A549 treated with RU486 at 1 μM for 4 hours (cell line): ENCODE measurements at places on chromosomes 11 and 22. TPM values are rescaled to one million over a fixed set of nuclear protein-coding genes. Genes with fewer than 3 reads are reported as not detected.

DRAP1 gene
- total RNA-seq = 193 to 312 TPM (median 253 TPM) in 5 replicates

ARVCF gene
- 1.1 to 3.5 TPM (median 1.9 TPM) in 5 replicates for total RNA-seq

TUB gene
- total RNA-seq = 5.2 to 8.0 TPM (median 7.4 TPM) in 5 replicates

OR2AG1 gene
- total RNA-seq = not detected in 5 replicates

MMP27 gene
- not detected in 5 replicates for total RNA-seq

LRP5 gene
- total RNA-seq = 35.4 to 60.1 TPM (median 55.2 TPM) in 5 replicates

OR51E1 gene
- total RNA-seq = not detected in 5 replicates

MAPK8IP1 gene
- total RNA-seq = 5.3 to 7.8 TPM (median 5.9 TPM) in 5 replicates

APOBEC3A gene
- not detected in 5 replicates for total RNA-seq

TBX1 gene
- total RNA-seq = 2.8 to 5.1 TPM (median 4.1 TPM) in 5 replicates

OR5B21 gene
- total RNA-seq = not detected in 5 replicates

SCUBE2 gene
- 0.29 to 0.68 TPM (median 0.45 TPM) in 5 replicates for total RNA-seq

ARHGAP32 gene
- total RNA-seq = 2.8 to 4.3 TPM (median 3.6 TPM) in 5 replicates

SPCS2 gene
- total RNA-seq = 205 to 286 TPM (median 250 TPM) in 5 replicates

PHLDA2 gene
- 98.6 to 158 TPM (median 143 TPM) in 5 replicates for total RNA-seq

CEND1 gene
- 1.4 to 2.0 TPM (median 1.6 TPM) in 5 replicates for total RNA-seq

OR6A2 gene
- not detected in 5 replicates for total RNA-seq

NUP98 gene
- 60.5 to 65.7 TPM (median 63.0 TPM) in 5 replicates for total RNA-seq

MYO18B gene
- 0.02 to 0.10 TPM (median 0.05 TPM) in 3 of 5 replicates, not detected in the others for total RNA-seq

NCR3LG1 gene
- 1.5 to 3.5 TPM (median 2.6 TPM) in 5 replicates for total RNA-seq

KRTAP5-9 gene
- total RNA-seq = not detected in 5 replicates

MEI1 gene
- 0.08 TPM in 1 of 5 replicates, not detected in the others for total RNA-seq

RAB38 gene
- 0.80 to 1.6 TPM (median 0.98 TPM) in 5 replicates for total RNA-seq

JAML gene
- total RNA-seq = not detected in 5 replicates

OR8D1 gene
- not detected in 5 replicates for total RNA-seq

GVQW3 gene
- total RNA-seq = 0.43 to 1.6 TPM (median 0.87 TPM) in 5 replicates

RGL4 gene
- not detected in 5 replicates for total RNA-seq

CECR2 gene
- 0.05 to 0.16 TPM (median 0.08 TPM) in 5 replicates for total RNA-seq

BTBD10 gene
- total RNA-seq = 35.5 to 57.7 TPM (median 45.1 TPM) in 5 replicates

MS4A6E gene
- total RNA-seq = not detected in 5 replicates

ACTN3 gene
- 0.06 TPM in 1 of 5 replicates, not detected in the others for total RNA-seq

RIC8A gene
- total RNA-seq = 104 to 118 TPM (median 111 TPM) in 5 replicates

TNNI2 gene
- total RNA-seq = not detected in 5 replicates
